Cardiac muscle cell (in vitro differentiated cells and primary cell): ENCODE measurements at places on chromosomes 13 and 19. TPM values are rescaled to one million over a fixed set of nuclear protein-coding genes. Genes with fewer than 3 reads are reported as not detected.

DNA sequence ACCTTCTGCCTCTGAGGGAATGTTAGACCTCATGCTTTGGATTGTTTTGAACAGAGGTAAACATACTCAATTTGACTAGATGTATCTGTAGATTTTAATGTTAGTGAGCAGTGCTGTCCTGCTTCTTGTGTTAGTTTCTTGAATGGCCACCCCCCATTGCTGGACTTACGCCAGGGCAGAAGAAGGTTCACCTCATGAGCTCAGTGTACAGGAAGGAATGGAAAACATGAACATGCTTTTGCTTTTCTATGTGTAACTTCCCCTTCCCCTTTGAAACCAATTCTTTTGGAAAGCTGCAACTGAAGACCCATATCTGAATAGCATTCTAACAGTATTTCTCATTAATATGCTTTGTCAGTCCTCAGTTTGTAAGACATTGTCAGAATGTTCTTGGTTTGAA is 32.3 kb downstream of the WASF3 start:
- H3K36me3 ChIP-seq: no peaks in the 10 kb centered on the region
- no peaks in the 10 kb centered on the region for H3K4me1 ChIP-seq
- no peak overlapping the region for H3K27ac ChIP-seq
- no peak overlapping the region for H3K4me3 ChIP-seq
- no peak for DNase-seq

The C19orf67 gene
- polyA plus RNA-seq: 4.1 and 7.5 TPM in 2 replicates

DNA sequence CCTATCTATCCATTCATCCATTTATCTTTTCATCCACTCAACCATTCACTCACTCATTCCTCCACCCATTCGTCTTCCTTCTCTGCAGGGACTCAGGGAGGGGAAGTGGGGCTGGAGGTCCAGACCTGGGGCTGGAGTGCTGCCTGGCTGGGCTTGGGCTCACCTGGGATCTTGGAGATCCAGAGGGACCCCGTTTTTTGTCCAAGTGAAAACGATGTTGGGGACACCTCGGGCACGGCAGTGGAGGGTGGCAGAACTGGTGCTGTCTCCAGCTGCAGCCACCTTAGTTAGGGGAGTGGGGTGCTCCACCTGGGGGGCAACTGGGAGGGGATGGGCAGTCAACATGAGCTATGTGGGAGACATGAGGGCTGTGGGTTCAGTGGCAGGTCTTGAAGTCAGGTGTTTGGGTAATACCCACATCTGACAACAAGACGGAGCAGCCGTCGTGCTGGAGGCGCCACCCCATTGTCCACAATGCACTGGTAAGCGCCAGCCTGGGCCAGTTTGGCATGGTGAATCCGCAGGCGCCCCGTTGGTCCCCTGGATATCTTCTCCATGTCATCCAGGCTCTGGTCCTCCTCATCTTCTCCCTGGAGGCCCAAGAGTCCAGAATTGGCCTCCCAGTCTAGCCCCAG is 10.2 kb downstream of the NPHS1 start:
- peaks cover 69% of the 10 kb centered on the region for H3K27me3 ChIP-seq
- H3K4me1 ChIP-seq: no peaks in the 10 kb centered on the region
- no peaks in the 10 kb centered on the region for H3K36me3 ChIP-seq
- DNase-seq: no peak
- no peak overlapping the region for H3K27ac ChIP-seq

- no peak overlapping the region for H3K4me3 ChIP-seq
- H3K4me1 ChIP-seq: no peaks in the 10 kb centered on the region
- no peaks in the 10 kb centered on the region for H3K36me3 ChIP-seq
- H3K27ac ChIP-seq: no peak overlapping the region
Measured at GRCh38 chr19:7605490-7606222, 10.0 kb downstream of the CAMSAP3 start.

The FXYD1 gene
- polyA plus RNA-seq: 268 and 314 TPM in 2 replicates

GRCh38 chr13:39284801-39285388 is 246.6 kb downstream of the NHLRC3 start:
- no peaks in the 10 kb centered on the region for H3K27me3 ChIP-seq
- no peak overlapping the region for H3K27ac ChIP-seq
- H3K36me3 ChIP-seq: no peaks in the 10 kb centered on the region
- peak; percentile 46 for DNase-seq

GRCh38 chr13:71871176-71871754 is 4.3 kb upstream of the DACH1 start:
- H3K36me3 ChIP-seq: no peaks in the 10 kb centered on the region
- peaks cover 3% of the 10 kb centered on the region for H3K4me1 ChIP-seq
- DNase-seq: no peak
- peaks cover 43% of the 10 kb centered on the region for H3K27me3 ChIP-seq

GRCh38 chr19:54302257-54302656 is 10.7 kb downstream of the LILRA5 start:
- H3K27me3 ChIP-seq: peaks cover 16% of the 10 kb centered on the region
- no peak overlapping the region for H3K4me3 ChIP-seq
- H3K36me3 ChIP-seq: no peaks in the 10 kb centered on the region
- H3K27ac ChIP-seq: no peak overlapping the region
- H3K4me1 ChIP-seq: no peaks in the 10 kb centered on the region
- no peak for DNase-seq

- no peak overlapping the region for H3K4me3 ChIP-seq
- no peak overlapping the region for H3K27ac ChIP-seq
- no peak for DNase-seq
Measured at GRCh38 chr19:48953141-48953540, 1.5 kb upstream of the BAX start.

The KLK2 gene
- polyA plus RNA-seq: not detected in 2 replicates

GRCh38 chr13:74128156-74128767 is 5.9 kb downstream of the KLF12 start:
- no peaks in the 10 kb centered on the region for H3K36me3 ChIP-seq
- H3K27me3 ChIP-seq: no peaks in the 10 kb centered on the region
- DNase-seq: peak; percentile 55
- peak overlapping the region; percentile 54 for H3K27ac ChIP-seq
- no peak overlapping the region for H3K4me3 ChIP-seq

GRCh38 chr19:48963371-48964204 is 1.5 kb upstream of the FTL start:
- peaks cover 17% of the 10 kb centered on the region for H3K4me1 ChIP-seq
- peak overlapping the region; percentile 82 for H3K27ac ChIP-seq
- peak; percentile 76 for DNase-seq
- peak overlapping the region; percentile 4 for H3K4me3 ChIP-seq
- H3K36me3 ChIP-seq: peaks cover 11% of the 10 kb centered on the region
- H3K27me3 ChIP-seq: no peaks in the 10 kb centered on the region

DNA sequence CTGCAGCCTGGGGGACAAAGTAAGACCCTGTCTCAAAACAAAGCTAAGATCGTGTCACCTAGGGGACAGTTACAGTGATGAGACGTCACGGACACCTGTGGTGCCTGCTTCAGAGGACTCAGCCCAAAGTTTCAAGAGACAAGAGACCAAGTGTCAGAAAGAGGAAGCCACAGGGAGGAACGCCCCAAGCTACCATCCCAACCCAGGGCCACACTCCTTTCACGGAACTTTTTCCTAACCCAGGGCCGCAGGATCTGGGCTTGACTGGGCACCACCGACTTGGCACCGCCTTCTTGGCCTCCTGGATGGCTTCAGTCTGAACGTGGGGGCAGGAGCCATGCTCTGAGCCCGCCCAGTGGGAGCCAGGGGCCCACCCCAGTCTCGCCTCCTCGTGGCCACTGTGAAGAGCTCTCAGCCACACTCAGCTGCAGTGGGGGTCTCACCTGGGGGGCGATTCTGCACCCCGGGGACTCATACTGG is 8.5 kb downstream of the MOB3A start:
- no peak overlapping the region for H3K4me3 ChIP-seq
- H3K4me1 ChIP-seq: no peaks in the 10 kb centered on the region
- H3K27ac ChIP-seq: no peak overlapping the region
- no peaks in the 10 kb centered on the region for H3K27me3 ChIP-seq

The VMAC gene
- polyA plus RNA-seq: 3.9 and 6.2 TPM in 2 replicates

The ZNF320 gene
- 17.8 and 19.7 TPM in 2 replicates for polyA plus RNA-seq

- H3K27me3 ChIP-seq: no peaks in the 10 kb centered on the region
- no peaks in the 10 kb centered on the region for H3K36me3 ChIP-seq
- no peak for DNase-seq
- no peak overlapping the region for H3K27ac ChIP-seq
- no peak overlapping the region for H3K4me3 ChIP-seq
Measured at GRCh38 chr13:73433890-73434289, 375.1 kb downstream of the KLF5 start.

GRCh38 chr13:74025369-74025768 is 108.8 kb downstream of the KLF12 start:
- peaks cover 52% of the 10 kb centered on the region for H3K4me1 ChIP-seq
- H3K27me3 ChIP-seq: no peaks in the 10 kb centered on the region
- no peak for DNase-seq
- H3K4me3 ChIP-seq: no peak overlapping the region

GRCh38 chr19:11102944-11103343 is 13.7 kb downstream of the LDLR start:
- peaks cover 71% of the 10 kb centered on the region for H3K36me3 ChIP-seq
- H3K4me3 ChIP-seq: no peak overlapping the region
- H3K27me3 ChIP-seq: no peaks in the 10 kb centered on the region
- no peak for DNase-seq
- peak overlapping the region; percentile 20 for H3K27ac ChIP-seq
- no peaks in the 10 kb centered on the region for H3K4me1 ChIP-seq

DNA sequence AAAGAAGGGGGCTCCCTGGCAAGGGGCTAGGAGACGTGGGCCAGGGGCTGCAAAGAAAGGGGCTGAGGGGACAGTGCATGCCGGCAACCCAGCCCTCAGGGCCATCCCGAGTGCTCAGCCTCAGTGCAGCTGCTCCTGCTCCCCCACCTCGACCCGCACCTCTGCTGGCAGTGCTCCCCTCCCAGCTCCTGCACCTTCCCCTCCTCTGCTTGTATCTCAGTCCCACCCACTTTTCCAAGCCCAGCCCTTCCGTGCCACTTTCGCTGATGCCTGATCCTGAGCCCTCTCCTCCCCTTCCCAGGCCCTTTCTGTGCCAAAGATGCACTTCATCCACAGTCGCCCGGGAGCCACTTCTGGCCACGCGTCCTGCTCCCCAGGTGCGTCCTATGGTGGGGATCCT is 69.9 kb upstream of the KCTD15 start:
- no peaks in the 10 kb centered on the region for H3K27me3 ChIP-seq
- DNase-seq: no peak
- no peak overlapping the region for H3K4me3 ChIP-seq
- no peaks in the 10 kb centered on the region for H3K36me3 ChIP-seq

DNA sequence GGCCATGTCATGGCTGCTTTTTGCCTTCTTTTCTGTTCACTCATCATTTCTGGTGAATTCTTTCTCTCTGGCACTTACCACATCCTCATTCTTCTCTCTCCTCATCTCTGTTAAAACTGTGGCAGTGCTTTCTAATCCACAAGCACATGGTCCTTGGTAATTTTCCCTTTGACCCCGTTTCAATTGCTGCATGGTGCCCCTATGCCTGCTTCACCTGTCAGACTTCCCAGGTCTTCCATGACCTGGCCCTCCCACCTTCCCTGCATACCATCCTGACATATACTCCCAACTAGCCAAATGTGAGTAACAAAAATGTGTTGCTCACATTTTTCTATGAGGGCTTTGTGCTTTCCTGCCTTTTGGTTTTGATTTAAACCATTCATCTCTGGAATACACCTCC is 286.5 kb downstream of the MTUS2 start:
- H3K36me3 ChIP-seq: no peaks in the 10 kb centered on the region
- H3K27ac ChIP-seq: no peak overlapping the region
- no peaks in the 10 kb centered on the region for H3K27me3 ChIP-seq
- no peak overlapping the region for H3K4me3 ChIP-seq
- H3K4me1 ChIP-seq: no peaks in the 10 kb centered on the region

DNA sequence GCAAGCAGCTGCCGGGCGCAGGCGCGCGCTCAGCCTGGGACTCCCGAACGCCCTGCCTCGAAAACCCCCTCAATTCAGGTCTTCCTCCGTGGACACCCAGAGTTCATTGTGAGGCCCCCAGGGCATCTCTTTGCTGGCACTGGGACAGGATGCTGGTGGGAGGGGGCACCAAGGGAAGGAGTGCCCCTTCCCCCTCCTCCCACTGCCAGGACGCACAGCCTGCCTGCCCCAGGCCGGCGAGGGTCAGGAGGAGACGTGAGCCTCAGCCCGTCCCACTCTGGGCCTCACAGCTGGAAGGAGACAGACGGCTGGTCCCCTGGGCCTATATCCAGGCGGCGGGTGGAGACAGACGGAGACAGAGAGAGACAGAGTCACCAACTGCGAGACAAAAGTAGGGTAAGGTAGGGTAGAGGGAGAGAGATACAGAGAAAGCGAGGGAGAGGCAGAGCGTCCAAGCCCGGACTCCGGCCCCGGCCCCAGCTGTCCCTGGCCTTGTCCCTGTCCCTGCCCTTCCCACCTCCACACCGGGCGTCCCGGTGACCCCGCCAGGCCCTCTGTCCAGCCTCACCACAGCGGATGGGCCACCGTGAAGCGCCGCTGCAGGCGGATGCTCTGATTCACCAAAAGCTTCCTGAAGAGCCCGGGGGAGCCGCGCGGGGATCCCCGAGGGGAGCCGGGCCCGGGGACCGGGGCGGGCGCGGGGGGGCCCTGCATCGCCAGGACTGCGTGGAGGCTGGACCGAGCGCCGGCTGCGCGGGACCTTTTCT is at the start of gene PDE4C:
Gene PDE4C (minus strand): TSS at position 737 of the 767 bp plus-strand sequence. CDS start 23 bp downstream, at position 714.
- DNase-seq: peak; percentile 15
- H3K4me1 ChIP-seq: no peaks in the 10 kb centered on the region
- H3K27ac ChIP-seq: no peak within 1 kb of the TSS
- no peaks in the 10 kb centered on the region for H3K27me3 ChIP-seq
- H3K36me3 ChIP-seq: no peaks in the 10 kb centered on the region
- H3K4me3 ChIP-seq: no peak within 1 kb of the TSS

DNA sequence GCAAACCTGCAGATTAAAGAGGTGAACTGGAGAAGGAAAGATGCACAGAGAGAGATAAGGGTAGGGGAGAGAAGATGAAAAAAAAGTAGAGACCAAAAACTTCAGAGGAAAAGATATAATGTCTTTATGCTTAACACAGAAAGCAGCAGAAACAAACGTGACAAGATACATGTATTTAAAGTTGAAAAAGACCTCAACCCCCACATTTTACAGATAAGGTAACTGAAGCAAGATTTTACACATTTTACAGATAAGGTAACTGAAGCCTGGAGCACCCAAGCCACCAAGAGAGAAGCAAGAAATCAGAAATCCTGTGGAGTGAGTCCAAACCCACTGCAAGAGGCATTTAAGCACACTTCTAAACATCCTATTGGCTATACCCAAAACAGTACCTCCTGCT is 185.3 kb downstream of the TBC1D4 start:
- no peak overlapping the region for H3K27ac ChIP-seq
- no peaks in the 10 kb centered on the region for H3K27me3 ChIP-seq
- DNase-seq: no peak
- no peak overlapping the region for H3K4me3 ChIP-seq
- H3K4me1 ChIP-seq: peaks cover 4% of the 10 kb centered on the region
- H3K36me3 ChIP-seq: peaks cover 7% of the 10 kb centered on the region

DNA sequence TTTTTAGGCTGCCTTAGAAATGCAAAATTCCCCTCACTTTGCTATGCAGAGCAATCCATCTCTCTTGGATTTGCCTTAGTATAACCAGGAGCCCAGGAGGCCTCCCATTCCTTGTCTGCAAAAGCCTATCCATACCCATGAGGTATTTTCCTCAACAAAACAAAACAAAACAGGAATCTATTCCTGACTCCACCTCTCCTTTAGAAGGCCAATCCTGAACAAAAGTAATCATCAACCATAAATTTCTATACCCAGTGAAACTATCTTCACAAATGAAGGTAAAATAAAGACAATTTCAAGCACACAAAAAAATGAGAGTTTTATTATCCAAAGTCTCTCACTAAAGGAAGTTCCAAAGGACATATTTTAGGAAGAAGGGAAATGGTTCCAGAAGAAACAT is 365.7 kb downstream of the KCNRG start:
- no peak overlapping the region for H3K4me3 ChIP-seq
- H3K27me3 ChIP-seq: no peaks in the 10 kb centered on the region
- peaks cover 6% of the 10 kb centered on the region for H3K4me1 ChIP-seq
- H3K36me3 ChIP-seq: no peaks in the 10 kb centered on the region
- no peak overlapping the region for H3K27ac ChIP-seq

The SMIM44 gene
- polyA plus RNA-seq: not detected in 2 replicates
